MCF 10A (cell line): ENCODE measurements at places on chromosomes 7 and 10.

DNA sequence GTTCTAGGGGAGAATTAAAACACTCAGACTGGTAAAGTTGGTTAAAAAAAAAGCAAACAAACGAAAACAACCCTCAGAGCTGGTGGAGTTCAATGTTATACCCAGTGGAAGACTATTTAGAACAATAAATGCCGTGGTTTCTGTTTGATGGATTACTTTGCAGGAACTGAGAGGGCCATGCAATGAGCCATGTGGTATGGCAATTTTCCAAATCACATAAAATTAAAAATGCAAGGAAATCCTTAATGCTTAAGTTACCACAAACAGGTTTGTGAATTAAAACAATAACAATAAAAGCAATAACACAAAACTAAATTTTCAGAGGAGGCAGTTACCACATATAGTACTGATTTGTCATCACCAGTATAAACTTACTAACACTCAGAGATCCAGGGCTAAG is 96.9 kb downstream of the RTKN2 start:
- no peak for DNase-seq

GRCh38 chr10:80894311-80894791 is 356.6 kb downstream of the SH2D4B start:
- no peak for DNase-seq

DNA sequence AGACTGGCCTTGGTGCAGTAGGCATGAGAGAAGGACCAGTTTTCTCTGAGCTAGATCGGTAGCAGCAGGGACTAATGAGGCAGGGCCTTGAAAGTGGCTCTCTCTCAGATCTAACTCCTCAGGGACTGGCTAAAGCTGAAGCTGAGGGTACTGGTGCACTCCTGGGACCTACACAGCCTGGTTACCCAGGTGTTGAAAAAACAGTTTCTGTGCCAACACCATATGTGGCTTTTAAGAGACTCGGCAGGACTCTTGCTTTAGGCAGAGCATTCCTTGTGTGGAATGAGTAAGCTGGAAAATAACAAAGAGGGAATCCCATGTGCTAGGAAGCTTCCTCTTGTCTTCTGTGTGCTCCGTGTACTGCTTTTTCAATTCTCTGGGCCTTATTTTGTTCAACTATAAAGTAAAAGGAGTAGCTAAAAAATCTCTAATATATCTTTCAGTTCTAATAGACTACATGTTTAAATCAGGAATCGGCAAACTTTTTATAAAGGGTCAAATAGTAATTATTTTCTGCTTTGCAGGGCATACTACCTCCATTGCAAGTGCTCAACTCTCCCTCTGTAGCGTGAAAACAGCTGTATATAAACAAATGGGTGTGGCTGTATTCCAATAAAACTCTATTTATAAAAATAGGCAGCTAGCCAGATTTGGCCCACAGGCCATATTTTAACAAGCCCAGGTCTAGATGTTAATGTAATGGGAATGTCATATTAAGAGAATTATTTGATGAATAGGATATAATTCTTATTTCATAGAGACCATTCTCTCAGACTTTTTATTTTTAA is 186.1 kb upstream of the KAT6B start:
- DNase-seq, result peak; percentile 20

DNA sequence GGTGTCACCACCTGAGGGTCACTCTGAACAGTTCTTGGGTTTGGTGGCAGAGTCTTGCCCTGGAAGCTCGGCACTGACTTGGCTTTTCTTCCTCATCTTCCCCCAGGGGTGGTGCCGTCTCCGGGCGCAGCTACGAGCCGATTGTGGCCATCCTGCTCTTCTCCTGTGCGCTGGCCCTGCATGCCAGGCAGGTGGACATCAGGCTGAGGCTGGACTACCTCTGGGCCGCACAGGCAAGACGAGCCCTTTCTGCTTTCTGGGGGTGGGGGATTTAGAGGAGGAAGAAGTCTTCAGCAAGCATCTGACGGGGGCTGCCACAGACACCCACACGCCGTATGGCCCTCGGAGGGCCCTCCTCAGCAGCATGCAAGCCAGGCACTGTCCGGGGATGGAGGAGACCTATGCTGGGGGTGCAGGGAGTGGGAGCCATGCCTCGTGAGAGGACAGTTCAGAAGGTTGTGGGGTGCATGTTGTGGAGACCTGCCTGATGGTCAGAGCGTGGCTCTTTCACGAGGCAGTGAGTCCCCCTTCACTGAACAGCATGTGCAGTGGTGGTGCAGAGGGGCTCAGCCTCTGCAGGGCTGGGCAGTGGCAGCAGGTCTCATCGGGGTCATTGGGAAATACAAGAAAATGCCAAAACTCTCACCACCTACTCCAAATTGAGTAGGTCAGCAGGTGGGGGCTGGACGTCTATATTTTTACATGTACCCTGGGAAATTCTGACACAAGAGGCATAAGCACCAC is 112.4 kb downstream of the ADCY1 start:
- DNase-seq, result no peak

- DNase-seq, result no peak
Measured at GRCh38 chr10:43891241-43891640, 242.6 kb upstream of the ZNF32 start.

GRCh38 chr10:44422570-44423101 is 37.7 kb upstream of the CXCL12 start:
- DNase-seq, result no peak

GRCh38 chr10:48748573-48748972 is 63.9 kb downstream of the WDFY4 start:
- DNase-seq, result no peak

- DNase-seq, result no peak
Measured at GRCh38 chr10:101843032-101844021, at the start of gene KCNIP2. Gene KCNIP2 (minus strand): TSS chr10:101843800. CDS start chr10:101843568, 232 bp downstream.

- no peak for DNase-seq
Measured at GRCh38 chr7:150949564-150949963, 28.6 kb downstream of the KCNH2 start.

DNA sequence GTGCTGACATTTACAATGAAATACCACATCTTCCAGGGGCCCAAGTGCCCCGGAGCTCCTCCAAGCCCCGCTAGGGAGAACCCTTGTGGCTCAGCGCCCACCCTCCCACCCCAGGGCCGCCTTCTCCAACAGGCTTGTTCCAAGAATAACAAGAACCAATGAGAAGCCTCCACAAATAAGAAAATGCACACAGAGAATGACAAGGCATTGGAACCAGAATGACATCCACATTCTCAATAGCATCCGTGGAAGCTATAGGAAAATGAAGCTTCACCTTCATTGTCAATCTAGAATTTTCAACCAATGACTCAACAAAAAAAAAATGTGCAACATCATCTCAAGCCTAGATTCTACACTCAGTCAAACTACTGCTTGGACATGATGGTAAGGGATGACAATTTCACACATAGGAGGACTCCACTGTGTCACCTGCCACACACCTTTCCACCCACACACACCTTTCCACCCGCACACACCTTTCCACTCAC is 50.4 kb upstream of the PPP2R2D start:
- no peak for DNase-seq

DNA sequence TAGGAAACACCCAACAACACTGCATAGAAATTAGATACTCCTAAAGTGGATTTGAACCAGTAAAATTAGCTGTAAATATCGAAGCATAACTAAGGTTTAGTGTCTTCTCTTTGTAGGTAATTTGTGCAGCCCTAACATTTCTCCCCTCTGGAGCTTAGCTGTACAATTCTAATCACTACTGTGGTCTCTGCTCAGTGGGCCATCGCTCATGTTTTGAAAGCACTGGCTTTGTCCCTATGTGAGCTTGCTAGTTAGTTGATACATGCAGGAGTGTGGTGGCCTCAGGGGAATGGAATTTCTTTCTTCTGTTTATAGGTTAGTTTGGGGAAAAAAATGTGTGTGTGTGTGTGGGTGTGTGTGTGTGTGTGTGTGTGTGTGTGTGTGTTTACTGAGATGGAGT is 373.1 kb downstream of the DPP6 start:
- DNase-seq, result no peak

DNA sequence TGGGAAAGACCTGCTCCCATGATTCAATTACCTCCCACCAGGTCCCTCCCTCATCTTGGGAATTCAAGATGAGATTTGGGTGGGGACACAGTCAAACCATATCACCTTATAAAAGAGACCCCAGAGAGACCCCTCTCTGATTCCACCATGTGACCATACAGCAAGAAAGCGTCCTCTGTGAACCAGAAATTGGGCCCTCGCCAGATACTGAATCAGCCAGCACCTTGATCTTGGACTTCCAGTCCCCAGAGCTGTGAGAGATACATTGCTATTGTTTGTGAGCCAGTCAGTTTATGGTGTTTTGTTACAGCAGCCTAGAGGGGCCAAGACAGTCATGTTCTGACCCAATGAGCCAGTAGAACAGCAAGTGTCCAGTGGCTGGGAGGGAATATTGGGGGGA is 232.6 kb downstream of the PAXIP1 start:
- DNase-seq, result no peak

DNA sequence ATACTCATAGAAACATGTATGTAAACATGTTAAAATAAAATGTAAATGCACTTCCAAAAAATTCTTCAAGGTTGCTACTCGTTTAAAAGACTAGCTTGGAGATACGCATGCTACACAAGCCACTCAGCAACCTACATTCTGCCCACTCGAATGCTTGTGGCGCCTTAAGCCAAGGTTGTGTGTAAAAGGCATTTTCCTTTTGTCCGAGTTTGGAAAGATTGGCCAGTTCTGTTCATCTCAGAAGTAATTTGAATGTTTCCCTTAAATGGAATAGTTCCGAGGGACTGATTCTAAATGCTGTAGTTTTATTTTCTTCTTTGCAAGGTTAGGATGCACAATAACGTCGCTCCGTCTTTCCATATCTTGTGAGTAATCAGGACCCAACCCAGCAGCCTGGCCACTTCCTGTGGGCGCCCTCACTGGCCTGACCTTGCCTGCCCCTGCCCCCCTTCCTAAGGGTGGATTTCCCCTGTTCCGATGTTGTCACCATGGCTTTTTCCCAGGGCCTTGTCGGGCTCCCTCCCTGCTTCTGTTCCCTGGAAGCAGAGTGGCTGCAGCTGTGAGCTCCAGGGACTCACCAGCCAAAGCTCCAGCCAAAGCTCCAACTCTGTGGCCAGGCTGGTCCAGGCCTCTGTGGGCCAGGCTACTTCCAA is 70.6 kb downstream of the PTPRE start:
- DNase-seq, result peak; percentile 69

GRCh38 chr7:24201226-24201625 is 82.8 kb upstream of the NPY start:
- no peak for DNase-seq

GRCh38 chr7:139827042-139827441 is 2.0 kb upstream of the TBXAS1 start:
- DNase-seq, result peak; percentile 24

DNA sequence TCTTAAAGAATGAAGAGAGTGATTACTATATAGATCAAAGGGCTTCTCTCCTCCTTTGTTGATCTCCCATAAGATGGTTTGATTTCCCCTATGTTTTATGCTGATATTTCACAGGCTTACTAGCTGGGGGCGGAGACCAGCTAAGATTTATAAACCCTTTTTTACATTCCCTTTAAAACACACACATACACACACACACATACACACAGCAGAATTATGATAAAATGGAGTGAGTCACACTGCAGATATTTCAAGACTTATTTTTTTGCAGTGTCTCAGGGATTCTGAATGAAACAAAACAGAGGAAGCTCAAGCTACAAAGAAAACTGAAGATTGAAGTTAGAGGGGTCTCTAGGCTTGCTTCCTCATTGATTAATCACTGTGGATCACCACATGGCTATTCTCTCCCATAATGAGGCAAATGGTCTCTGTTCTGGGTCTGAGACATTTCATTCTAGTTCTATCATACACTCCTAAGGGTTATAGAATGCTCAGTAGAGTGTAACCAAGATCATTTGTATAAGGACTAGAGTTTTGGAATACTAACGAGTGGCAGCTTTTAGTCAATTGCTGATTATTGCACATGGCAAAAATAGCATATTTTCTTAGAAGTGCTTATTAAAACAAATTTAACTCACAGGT is 18.6 kb downstream of the INA start:
- DNase-seq, result peak; percentile 8

DNA sequence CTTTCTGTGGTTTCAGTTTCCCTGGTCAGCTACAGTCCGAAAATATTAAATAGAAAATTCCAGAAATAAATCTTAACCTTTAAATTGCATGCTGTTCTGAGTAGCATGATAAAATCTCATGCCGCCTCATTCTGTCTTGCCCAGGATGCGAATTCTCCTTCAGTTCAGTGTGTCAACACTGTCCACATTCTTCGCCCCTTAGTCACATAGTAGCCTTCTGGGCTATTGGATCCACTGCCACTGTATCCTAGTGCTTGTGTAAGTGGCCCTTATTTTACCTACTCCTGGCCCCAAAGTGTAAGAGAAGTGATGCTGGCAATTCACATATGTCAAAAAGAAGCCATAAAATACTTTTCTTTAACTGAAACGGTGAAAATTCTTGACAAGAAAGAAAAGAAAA is 129.6 kb downstream of the ZWINT start:
- DNase-seq, result peak; percentile 48
